Psoas muscle (tissue), 8 donors: ENCODE measurements at places on chromosomes 1 and 21. TPM values are rescaled to one million over a fixed set of nuclear protein-coding genes. Genes with fewer than 3 reads are reported as not detected.

- H3K27me3 ChIP-seq, result no peaks in the 10 kb centered on the region
- H3K27ac ChIP-seq, result no peak overlapping the region
- no peaks in the 10 kb centered on the region for H3K4me1 ChIP-seq
- DNase-seq, result no peak
Measured at GRCh38 chr1:236156512-236157208, 14.3 kb downstream of the GPR137B start.

GRCh38 chr1:170698301-170699275, 34.7 kb downstream of the PRRX1 start:
- H3K36me3 ChIP-seq, result no peaks in the 10 kb centered on the region
- H3K27ac ChIP-seq, result peak overlapping the region; percentile 73
- peak overlapping the region; percentile 37 for H3K4me3 ChIP-seq
- peaks cover 66% of the 10 kb centered on the region for H3K4me1 ChIP-seq
- H3K27me3 ChIP-seq, result no peaks in the 10 kb centered on the region

- no peaks in the 10 kb centered on the region for H3K36me3 ChIP-seq
- no peak overlapping the region for H3K27ac ChIP-seq
- no peaks in the 10 kb centered on the region for H3K4me1 ChIP-seq
- H3K4me3 ChIP-seq, result no peak overlapping the region
- no peaks in the 10 kb centered on the region for H3K27me3 ChIP-seq
Measured at GRCh38 chr1:72650843-72651435, 368.6 kb upstream of the NEGR1 start.

GRCh38 chr1:85485516-85485915, 20.6 kb upstream of the DDAH1 start:
- no peaks in the 10 kb centered on the region for H3K36me3 ChIP-seq
- H3K27me3 ChIP-seq, result no peaks in the 10 kb centered on the region
- no peak for DNase-seq
- no peak overlapping the region for H3K4me3 ChIP-seq
- no peak overlapping the region for H3K27ac ChIP-seq

DNA sequence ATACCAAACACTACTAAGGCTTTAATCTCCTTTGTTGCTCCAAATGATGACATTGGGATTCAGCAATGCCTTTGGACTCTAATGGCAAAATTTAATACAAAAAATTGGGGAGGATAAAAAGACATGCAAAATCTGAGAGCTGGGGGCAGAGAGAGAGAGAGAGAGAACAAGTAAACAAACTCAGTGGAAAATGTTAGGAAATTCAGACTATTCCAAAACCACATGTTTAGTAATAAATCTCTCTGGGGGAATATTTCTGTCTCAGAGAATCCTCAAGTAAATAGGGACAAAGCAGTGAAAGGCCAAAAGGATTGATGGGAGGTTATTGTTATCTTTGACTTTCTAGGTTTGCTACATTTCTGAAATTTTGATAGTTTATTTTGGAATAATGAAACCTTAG, 65.7 kb downstream of the PLA2G4A start:
- H3K4me1 ChIP-seq, result no peaks in the 10 kb centered on the region
- no peaks in the 10 kb centered on the region for H3K36me3 ChIP-seq
- no peaks in the 10 kb centered on the region for H3K27me3 ChIP-seq

DNA sequence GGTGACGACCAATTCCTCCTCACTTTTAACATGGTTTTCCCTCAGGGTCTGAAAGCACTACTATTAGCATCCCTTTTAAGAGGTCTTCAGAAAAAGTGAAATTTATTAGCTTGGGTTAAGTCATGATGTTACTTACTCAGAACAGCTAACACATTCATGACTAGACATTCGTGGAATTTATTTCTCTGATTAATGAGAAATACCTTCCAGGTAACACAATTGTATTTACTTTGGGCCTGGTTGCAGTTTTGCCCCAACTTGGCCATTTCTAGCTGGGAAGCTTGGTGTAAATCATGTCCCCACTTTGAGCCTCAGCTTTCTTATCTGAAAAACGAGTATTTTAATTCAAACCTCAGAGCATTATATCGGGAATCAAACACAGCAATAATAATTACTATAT, 119.2 kb upstream of the SPATA6 start:
- H3K4me1 ChIP-seq, result no peaks in the 10 kb centered on the region
- no peak overlapping the region for H3K4me3 ChIP-seq
- H3K27ac ChIP-seq, result no peak overlapping the region
- no peaks in the 10 kb centered on the region for H3K36me3 ChIP-seq

Gene FCAMR
- total RNA-seq, result not detected

DNA sequence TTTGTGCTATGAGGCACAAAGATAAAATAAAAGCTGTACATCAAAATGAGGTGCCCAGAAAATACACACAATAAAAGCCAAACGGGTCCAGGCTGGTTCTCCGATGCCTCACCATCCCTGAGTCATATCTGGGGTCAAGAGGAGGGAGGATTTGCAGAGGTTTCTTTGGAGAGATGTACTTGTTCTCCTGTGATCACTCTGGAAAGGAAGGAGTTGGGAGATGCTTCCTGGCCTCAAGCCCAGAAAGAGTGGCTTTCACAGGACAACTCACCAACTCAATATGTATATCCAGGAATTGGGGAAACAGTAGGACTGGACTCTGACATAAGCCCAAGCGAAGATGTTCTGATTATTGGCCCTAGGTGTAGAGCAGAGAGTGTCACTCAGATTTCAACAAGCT, 51.9 kb downstream of the DIPK1A start:
- no peak overlapping the region for H3K27ac ChIP-seq
- no peaks in the 10 kb centered on the region for H3K36me3 ChIP-seq
- peaks cover 3% of the 10 kb centered on the region for H3K4me1 ChIP-seq
- H3K27me3 ChIP-seq, result no peaks in the 10 kb centered on the region

DNA sequence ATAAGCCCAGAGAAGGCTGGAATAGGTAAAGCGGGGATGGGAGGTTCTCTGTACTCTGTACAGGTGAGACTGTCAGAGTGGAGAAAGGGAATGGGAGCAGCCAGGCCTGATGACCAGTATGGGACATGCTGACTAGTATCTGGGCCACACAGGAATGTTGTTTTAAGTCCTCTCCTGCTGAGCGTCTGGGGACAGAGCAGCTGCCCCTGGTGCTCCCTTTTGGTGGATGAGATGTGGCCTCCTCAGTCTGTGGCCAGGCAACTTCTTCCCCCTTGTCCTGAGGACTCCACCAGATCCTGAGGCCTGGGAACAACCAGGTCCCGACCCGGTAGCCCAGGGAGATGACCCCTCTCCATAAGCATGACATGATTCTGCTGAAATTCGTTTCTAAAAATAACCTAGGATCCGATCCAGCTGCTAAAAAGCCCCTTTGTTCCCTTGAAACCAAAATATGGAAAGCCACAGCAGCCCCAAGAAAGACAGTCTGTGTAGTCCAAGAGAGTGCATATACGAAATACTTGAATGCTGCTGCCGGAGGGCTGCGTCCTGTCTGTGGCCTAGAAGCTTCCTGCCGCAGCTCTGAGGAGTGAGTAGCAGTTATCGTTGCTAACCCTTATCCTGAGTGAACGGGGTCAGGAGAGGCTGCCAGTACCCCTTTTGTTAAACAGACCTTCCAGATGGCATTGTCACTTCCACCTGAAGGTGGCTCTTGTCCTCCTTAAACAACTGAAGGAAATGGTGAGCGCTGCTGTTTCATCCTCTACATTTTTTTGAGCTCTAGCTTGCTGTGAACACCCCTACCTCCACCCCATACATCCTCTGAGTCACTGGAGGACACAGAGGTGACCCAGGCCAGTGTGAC, 47.1 kb downstream of the ATP2B4 start:
- peak; percentile 29 for DNase-seq
- peaks cover 41% of the 10 kb centered on the region for H3K4me1 ChIP-seq
- H3K4me3 ChIP-seq, result no peak overlapping the region
- peak overlapping the region; percentile 64 for H3K27ac ChIP-seq
- no peaks in the 10 kb centered on the region for H3K36me3 ChIP-seq

GRCh38 chr1:166900987-166901386, 24.9 kb upstream of the TADA1 start:
- no peaks in the 10 kb centered on the region for H3K4me1 ChIP-seq
- no peaks in the 10 kb centered on the region for H3K36me3 ChIP-seq
- H3K4me3 ChIP-seq, result no peak overlapping the region
- H3K27ac ChIP-seq, result no peak overlapping the region

DNA sequence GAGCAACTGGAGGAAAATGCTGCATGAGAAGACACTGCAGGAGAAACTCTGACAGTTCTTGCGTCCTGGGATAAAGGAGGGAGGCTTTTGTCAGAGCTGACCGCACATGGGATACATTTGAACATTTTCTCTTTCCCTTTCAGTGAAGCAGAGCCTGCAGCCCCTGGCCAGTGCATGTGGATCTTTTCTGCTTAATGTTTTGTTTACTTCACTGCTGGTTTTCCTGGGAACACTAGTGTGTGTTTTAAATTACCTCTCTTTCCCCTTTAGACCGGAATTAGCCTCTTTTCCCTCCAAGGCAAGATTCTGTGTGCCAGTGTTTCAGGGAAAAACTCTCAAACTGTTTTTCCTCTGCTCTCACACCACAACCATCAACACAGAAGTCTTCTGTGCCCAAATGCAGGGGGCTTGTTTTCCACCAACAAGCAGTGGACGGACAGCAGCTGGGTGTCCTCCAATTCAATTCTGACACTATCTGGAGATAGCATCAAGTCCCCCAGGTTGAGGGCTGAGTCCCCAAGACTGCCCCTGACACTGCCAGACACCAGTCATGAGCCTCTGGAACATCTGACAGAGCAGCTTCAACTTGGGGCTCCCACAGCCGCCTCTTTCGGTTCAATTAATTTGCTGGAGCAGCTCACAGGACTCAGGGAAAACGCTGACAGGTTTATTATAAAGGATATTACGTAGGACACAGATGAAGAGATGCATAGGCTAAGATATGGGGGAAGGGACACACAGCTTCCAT, 136.2 kb downstream of the RHOU start:
- no peak overlapping the region for H3K27ac ChIP-seq
- no peaks in the 10 kb centered on the region for H3K4me1 ChIP-seq
- no peaks in the 10 kb centered on the region for H3K36me3 ChIP-seq
- no peak overlapping the region for H3K4me3 ChIP-seq
- no peaks in the 10 kb centered on the region for H3K27me3 ChIP-seq

DNA sequence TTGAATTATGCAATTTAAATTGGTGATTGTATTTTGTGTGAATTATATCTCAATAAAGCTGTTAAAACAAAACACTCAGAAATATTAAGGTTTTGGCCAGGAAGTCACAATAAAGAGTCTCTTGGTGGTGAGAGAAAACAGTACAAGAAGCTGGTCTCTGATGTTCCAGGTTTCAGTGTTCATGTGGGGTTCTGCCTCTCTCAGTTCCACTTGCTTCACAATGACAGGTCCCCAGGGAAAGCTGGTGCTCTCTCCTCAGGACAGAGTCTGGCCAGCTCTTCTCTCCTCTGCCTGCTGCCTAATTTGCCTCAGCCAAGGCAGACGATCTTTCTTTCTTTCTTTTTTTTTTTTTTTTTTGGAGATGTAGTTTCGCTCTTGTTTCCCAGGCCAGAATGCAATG, 342.9 kb upstream of the PLXNA2 start:
- DNase-seq, result no peak
- H3K4me3 ChIP-seq, result no peak overlapping the region
- H3K27me3 ChIP-seq, result no peaks in the 10 kb centered on the region
- H3K27ac ChIP-seq, result no peak overlapping the region
- H3K36me3 ChIP-seq, result no peaks in the 10 kb centered on the region
- H3K4me1 ChIP-seq, result no peaks in the 10 kb centered on the region

DNA sequence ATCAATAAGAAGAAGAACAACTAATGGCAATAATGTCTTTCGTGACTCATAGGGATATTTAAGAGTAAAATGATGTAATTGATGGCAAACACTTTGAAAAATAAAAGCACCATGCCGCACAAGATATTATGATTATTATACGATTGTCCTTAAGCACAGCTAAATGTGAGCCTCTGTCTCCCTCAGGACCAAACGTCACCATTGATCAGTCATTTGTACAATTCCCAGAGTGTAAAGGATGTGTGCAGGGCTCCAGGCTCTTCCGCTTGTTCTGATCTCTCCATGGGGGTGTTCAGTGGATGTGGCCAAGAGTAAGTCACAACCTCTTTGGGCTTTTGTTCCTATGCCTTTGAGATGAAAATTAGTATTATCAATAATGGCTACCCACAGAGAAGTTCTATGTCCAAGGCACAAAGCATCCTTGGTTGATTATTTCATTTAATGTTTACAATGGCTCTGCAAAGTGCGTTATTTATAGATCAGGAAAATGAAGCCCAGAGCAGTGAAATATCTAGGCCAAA, 17.7 kb upstream of the C1orf87 start:
- no peak for DNase-seq
- no peak overlapping the region for H3K27ac ChIP-seq
- no peak overlapping the region for H3K4me3 ChIP-seq
- no peaks in the 10 kb centered on the region for H3K36me3 ChIP-seq
- no peaks in the 10 kb centered on the region for H3K27me3 ChIP-seq
- no peaks in the 10 kb centered on the region for H3K4me1 ChIP-seq

DNA sequence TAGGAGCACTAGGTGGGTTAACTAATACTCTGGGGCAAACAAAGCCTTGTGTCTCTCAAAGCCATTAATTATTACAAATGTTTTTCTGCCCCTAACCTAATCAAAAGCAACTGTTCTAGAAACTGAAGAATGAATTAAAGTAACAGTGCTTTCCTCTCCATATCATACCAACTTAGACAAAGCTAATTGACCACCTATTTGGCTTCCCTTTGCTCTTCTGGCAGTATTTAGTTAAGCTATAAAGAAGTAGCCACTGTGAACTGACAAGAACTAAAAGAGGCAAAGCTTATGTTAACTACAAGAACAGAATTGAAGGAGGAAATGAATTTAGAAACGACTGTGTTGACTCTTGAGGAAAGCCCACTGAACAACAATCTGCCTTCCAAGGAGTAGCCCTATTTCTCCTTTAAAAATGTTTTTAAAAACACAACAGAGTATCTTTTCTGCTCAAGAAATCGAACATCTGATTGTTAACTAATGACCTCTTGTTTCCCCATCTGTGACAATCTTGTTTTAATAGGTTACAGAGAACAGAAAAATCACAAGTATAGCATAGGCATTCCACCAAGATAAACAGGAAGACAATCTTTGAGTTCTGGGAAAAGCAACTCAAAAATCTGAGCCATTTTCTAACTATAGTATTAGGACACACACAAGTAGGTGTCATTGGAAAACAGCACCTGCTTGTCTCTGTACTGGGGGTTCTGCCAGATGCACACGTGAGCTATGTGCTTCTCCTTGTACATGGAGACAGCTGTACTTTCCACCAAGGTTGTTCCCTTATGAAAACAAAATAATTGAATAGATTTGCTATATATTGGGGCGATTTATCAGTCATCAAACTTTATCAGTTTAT, 3.1 kb upstream of the EGLN1 start:
- H3K36me3 ChIP-seq, result no peaks in the 10 kb centered on the region
- H3K27ac ChIP-seq, result peak overlapping the region; percentile 99
- H3K4me3 ChIP-seq, result peak overlapping the region; percentile 91
- peak; percentile 86 for DNase-seq
- H3K4me1 ChIP-seq, result peaks cover 26% of the 10 kb centered on the region
- H3K27me3 ChIP-seq, result no peaks in the 10 kb centered on the region

Gene CYP4X1
- 2.3 TPM for total RNA-seq
